ENCODE measurements at places on chromosomes 7 and 10.

DNA sequence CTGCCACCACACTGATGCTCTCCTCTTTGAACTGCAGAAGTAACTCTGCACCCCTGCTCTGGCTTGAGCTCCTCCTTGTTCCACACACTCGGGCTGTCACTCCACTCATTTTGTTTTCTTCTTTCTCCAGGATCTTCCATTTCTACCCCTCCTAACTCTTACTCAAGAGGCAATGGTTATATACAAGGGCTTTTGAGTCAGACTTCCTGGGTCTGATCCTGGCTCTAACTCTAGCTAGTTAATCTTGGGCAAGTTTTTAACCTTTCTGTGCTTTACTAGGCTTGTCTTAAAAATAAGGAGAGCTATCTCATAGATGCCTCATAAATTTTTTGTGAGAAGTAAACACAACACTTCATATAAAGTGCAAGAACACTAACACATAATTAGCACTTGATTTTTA is 45.3 kb upstream of the GNAI1 start:
- no peak for DNase-seq

DNA sequence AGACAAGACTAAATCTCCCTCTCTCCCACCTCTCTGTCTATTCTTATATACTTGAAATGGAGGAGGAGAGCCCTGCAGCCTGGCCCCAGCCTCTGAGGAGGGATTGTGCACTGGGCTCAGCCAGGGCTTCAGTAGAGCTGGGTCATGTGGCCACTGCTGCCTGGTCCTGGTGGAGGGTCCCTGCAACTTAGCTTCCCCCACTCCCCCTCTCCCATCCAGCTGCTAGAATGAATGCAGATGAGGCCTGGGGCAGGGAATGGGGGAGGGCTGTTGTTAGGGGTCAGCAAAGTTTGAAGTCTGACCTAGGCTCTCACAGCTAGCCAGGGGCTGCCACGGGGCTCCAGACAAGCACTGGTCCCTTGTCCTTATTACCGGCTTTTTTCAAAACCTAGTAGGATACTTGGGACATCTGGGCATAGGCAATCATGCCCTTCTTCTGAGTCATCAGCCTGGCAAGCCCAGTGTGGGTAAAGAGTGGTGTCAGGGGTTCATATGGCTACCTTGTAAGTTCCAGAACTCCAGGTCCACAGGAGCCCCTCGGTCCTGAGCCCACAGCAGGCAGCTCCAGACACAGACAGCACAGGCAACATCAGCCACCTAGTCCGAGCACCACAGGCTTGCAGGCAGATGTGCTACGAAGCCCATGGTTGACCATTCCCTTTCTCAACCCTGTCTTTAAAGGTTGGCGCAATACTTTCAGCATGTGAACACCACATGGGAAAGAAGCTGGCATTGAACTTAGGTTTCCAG is 12.8 kb upstream of the CXCL12 start:
- DNase-seq: no peak

- no peak for DNase-seq
Observed at GRCh38 chr10:113982769-113983168, 60.9 kb upstream of the ADRB1 start.

DNA sequence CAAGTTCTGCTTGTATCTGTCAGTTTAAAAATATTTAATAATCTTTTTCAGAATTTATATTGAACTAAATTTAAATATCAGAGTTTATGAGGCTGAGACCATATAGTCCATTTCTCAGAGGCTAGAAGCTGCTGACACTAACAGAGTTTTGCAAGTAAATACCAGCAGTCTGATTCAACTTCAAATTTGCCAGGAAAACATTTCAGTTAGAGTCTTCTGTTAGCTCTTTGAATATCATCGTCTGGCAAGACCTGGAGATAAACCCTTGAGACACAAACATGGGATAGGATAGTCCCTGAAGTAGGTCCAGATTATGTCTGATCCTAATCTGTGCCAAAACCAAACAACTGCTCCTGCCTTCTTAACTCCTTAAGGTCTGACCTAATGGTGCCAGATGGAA is 472.8 kb upstream of the STEAP1 start:
- no peak for DNase-seq

- DNase-seq: no peak
Observed at GRCh38 chr7:55019191-55019690, 424 bp downstream of the EGFR start.

DNA sequence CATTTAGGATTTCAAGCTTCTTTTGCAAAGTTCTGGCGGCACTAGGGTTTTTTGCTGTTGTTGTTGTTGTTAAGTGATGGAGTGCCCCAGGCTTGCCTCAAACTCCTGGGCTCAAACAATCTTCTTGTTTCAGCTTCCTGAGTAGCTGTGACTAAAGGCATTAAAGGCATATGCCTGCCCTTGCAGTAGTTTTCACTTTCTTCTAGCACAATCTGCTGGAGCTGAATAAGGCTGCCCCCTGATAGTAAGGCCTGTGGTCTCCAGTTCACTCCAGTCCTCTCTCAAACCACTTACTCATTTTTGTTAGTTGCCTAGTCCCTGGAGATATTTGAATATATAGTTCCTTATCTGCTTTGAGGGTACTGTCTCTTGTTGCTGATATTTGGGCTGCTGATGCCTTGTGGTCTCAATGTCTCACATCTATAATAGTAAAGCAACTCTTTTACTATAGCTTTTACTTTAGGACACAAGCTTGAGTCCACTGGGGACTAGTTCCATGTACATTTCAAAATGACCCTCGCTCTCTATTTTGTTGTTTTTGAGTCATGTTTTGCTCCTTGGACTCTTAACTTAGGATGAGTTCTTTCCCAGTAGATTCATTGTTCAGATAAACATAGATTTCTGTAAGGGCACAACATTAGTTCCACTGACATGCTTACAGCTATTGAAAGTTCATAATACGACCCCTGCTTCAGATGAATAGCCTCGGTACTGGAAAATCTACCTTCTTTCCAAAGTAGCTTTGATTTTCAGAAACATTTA is 25.5 kb downstream of the PHF14 start:
- no peak for DNase-seq

- no peak for DNase-seq
Observed at GRCh38 chr7:4040109-4040928, 641.8 kb upstream of the FOXK1 start.

DNA sequence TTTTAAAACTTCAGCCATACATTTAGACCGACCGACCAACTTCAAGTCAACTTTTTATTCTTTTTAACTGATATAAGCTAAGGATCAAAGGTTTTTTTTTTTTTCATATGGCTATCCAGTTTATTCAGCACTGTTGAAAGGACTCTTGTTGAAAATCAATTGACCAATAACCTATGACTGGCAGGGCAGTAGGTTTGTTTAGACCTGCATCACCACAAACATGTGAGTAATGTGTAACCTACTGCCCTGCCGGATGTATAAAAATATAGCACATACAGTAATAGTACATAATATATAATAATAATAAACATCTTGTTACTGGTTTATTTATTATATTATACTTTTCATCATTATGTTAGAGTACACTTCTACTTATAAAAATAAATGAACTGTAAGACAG is 434.6 kb upstream of the SEMA3A start:
- no peak for DNase-seq

DNA sequence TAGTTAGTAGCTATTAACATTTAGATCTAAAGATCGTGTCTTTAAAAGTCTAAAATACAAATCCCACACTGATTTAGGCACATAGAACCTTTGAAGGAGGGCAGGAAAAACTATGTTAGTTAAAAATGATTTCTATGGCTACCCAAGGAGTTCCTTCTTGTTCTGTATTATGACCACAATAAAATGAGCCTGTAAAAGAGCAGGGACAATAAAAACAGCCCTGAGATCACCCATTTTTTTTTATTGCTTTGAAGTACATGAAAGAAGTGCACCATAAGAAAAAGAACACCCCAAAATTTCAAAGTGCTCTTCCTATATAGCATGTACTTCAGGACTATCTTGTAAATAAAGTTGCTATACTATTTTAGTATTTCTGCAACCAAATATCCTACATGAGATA is 29.8 kb downstream of the RTKN2 start:
- DNase-seq: no peak

DNA sequence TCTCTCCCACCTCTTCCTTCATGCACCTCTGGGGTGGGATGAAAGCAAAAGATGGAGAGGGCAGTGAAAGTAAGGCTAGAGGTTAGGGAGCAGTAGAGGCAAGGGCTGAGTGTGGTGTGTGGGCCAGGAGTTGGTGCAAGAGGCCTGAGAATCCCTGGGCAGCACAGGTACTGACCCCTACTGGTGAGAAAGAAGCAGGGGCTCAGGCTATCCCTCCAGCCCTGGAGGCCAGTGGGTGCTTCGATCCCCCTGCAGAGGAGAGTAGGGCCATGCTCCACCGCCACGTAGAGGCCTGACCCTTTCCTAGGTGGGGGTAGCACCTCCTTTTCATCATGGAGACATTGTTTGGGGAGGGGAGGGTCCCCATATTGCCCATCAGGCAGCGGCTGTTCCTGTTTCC is 9.8 kb downstream of the CDHR1 start:
- DNase-seq: no peak

GRCh38 chr7:32037650-32038198 is 32.5 kb downstream of the PDE1C start:
- DNase-seq: no peak

GRCh38 chr7:134829380-134829986 is 50.0 kb downstream of the CALD1 start:
- DNase-seq: no peak

DNA sequence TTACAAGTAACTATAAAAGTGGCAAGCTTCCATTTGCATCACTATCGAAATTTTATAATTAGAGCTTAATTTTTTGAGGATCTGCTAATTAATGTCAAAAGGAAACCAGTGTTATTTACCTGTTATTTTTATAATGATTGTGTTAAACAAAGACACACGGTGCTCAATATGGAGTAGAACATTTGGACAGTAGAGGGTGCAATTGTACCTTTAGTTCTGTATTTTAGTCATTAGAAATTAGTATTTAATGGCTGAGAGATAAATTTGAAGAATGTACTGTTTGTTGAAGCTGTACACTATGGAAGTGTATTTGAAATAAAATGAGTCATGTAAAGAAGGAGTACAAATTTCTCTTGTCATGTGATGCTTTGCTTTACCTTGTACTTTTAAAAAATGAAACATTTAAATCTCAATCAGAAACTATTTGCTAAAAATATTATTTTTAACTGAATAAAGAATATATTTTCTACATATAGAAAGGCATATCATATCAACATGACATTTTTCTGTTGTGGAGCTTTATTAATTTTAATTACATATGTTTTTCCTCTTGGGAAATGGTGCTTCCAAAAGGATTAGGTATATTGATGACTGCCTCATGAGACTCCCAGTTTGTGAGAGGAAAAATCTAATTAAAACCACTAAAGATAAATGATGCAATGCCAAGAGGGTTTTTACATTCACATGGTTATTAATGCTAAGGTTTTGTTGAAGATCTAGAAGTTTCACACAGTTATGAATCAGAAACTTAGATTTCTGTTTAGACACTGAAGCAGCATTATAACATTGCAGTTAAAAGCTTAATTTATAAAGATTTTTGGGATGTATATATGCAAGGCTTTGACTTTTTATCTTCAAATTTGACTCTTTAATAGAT is 10.4 kb upstream of the PRKG1 start:
- DNase-seq: no peak

- DNase-seq: no peak
Observed at GRCh38 chr10:49071160-49071761, 44.1 kb downstream of the VSTM4 start.

DNA sequence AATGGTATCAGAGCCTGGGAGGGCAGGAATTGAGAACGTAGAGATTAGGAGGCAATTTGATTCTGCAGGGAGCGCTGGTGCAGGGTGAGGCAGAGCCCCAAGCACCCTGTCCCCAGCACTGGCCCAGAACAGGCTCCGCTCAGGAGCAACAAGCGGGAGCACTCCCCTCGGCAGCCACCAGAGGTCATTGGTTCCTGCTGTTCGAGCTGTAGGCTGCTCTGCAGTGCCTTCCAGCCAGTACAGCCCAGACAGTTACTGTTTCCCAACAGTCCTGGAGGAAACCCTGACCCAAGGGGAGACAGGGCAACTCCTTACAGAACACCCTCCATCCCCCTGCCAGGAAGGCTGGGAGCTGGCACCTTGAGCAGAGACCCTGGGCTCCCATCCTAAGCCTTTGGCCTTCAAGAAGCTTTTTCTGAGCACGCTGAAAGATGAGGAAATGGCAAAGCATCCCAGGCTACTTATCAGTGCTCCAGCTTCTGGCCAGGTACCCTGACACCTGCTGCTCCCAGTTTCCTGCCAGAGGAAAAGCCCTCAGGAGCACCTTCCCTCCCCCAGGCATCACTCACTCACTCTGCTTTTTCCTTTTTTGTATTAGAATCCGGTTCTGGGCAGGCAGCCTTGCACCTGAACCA is 71.2 kb upstream of the EFCAB10 start:
- peak; percentile 49 for DNase-seq

DNA sequence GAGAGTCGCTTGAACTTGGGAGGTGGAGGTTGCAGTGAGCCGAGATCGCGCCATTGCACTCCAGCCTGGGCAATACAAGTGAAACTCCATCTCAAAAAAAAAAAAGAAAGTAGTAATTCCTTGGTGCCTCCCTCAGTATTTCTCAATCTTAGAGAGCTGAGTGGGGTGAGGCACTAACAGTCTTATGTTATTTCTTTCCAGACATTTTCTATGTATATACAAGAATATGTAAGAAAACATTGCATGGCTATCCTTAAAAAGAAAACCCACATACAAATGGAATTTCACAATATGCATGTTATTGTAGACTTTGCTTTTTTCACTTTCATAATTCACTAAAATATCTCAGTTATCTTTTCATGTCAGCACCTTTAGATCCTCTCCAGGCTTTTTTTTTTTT is 13.6 kb upstream of the SLF2 start:
- DNase-seq: no peak

- DNase-seq: no peak
Observed at GRCh38 chr10:7107285-7107684, 303.5 kb downstream of the SFMBT2 start.

DNA sequence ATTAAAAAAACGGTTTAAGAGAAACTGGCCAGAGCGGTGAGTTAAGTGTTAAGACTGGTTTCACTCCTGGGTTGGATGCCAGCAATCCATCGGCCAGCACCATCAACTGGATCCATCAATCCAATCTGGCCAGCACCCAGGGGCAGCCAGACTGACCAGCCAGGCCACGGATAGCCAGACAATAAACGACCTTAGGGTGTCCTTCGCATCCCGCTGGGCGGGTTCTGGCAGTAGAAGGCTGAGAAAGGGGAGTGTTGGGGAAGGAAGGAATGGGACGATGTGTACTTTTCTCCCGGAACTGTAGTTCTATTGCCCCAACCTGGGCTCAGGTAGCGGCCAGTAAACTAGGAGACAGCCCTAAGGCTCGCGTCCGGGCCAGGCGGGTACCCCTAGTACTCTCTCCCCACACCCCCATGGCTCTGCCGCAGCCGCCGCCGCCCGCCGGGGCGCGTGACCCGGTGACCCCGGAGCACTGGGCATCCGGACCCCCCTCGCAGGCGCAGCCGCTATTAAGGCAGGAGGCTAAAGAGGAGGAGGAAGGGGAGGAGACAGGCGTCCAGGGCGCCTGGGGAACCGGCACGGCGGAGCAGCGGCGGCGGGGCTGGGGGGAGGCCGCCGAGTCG is at the start of gene CASD1:
Gene CASD1, plus strand, starts transcription at position 546 of the 623 bp plus-strand sequence. CDS start 276 bp downstream, outside the sequence.
- peak; percentile 25 for DNase-seq
